Stimulated activated CD8-positive, alpha-beta memory T cell treated with anti-CD3 and anti-CD28 coated beads, Interleukin-7, amount 100 ng/mL, for 1 hour (primary cell): ENCODE measurements at places on chromosomes 13 and 19.

DNA sequence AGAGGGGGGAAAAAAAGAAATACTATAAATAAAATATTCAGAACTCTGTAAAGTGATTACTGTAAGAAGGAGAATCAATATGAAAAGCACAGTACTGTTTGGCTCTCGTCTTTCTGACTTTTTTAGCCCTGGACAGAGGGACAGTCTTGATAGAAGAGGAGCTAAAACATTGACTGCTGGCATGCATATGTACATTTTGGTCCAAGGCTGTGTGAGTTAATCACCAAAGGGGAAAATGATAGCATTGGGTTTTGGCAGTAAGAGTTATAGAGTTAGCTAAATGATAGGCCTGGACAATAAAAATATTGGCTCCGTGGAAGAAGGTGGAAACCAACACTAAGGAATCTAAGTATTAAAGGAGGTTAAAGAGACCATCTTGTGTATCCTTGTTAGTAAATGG is 50.3 kb downstream of the RAP2A start:
- no peak for DNase-seq

- no peak for DNase-seq
These were observed 431 bp downstream of the FUT3 start for GRCh38 chr19:5850743-5851293.

GRCh38 chr19:24059563-24060295 is 27.3 kb upstream of the ZNF254 start:
- no peak for DNase-seq

DNA sequence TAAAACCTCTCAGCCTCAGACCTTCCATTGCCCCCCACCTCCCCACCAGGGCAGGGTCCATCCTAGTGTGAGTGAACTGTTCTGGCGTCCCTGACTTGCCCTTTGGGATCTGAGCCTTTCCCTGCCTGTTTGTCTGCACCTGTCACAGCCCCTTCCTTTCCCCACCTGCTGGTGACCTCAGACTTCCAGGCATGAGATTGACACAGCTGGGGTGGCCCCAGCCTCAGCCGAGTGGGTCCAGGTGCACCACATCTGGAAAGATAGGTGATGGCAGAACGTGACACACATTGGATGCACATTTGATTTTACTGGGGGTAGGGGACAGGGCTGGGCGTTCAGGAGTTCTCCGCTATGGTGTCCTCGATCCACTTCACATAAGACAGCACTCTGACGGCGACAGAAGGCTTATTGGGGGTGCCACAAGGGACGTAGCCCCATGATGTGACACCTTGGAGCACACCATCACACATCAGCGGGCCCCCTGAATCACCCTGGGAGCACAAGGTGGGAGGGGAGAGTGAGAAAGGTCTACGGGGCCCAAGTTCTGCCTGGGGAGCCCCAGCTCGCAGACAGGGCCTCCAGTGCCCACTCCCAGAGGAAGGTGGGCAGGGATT is 4.6 kb downstream of the KLK1 start:
- no peak for DNase-seq

DNA sequence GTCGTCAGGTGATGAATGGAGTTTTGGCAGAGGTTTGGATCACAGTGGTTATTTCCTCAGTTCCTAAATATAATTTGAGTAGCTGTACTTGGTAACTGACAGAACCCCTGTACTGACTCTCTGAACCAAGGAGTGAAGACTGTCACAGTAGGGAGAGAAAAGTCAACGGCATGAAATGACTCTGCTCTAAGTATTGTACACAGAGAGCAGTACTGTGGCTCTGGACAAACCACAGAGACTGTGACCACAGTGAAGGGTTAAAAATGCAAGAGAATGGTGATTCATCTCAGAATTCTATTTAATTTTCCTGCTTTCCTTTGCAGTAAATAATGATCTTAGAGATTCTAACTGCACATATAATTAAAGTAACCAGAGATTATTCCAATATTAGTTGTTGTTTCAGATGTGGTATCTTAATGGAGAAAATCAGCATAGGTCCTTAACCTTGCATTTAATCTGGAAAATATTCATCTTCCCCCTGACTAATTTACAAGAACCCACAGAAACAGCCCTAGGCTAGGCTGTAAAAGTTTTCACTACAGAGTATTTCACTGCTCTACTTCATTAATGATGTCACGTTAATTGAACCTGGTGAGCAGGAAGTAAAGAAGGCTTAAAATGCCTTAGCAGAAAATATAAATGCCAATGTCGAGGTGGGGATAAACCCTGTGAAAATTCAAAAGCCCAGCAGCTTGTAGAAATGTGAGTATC is 221.9 kb downstream of the LIG4 start:
- DNase-seq: no peak

DNA sequence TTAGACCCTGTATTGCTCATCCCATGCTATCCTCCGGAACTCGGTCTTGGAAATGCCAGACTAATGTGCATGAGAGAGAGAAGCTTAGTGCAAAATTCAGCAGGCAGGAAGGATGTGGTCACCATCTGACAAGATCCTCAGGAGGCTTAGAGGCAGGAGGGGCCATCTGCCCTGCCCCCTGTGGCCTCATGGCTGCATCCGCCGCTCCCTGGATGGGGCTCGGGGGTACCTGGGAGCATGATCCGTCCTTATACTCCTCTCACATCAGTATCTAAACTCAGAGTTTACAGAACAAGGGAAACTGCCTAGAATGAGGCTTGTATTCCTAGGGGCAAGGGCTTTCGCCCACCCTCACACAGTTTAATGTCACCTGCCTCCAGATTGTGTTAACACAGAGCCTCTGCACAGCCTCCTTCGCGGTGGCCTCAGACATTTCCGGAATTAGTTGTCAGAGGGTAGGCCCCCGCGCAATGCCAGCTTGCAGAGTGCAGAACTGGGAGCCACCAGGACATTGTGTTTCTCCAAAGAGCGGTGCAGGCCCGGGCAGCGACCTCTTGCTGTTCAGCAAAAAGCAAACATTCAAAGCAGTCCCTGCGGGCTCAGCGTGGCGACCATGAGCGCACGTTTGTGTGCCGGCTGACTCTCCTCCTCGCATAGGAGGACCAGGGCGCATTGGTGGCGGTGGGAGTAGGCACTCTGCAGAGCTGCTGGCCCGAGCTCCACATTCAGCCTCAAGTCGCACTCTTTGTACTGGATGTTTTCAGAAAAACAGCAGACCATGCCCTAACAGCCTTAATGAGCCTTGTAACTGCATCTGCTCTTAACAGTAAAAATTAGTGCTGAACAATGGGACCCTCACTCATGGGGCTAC is 39.1 kb downstream of the GPR12 start:
- DNase-seq: no peak
